Fibroblast of skin of right quadriceps (primary cell): ENCODE measurements at places on chromosomes 2 and 18.
A peak's percentile ranks its signal among the peaks of the same experiment; 100 is the strongest.

GRCh38 chr18:59672235-59672711, 24.9 kb downstream of the CCBE1 start:
- DNase-seq = no peak

DNA sequence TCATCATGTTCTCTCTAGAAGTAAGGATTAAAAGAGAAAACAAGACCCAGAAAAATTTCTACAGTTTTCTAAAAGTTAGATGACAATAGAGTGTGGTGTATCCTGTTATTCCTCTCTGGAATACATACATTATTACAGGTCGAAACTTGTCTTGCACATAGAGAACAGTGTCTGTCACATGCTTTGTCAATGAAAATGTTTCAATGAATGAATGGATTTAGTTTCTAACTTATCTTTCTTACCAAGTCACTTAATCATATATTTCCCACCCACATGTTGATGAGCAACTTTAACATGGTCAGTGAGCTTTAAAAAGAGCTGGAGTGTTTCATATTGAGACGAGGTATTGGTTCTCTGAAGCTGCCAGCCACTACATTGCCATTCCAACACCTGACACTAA, 4.3 kb downstream of the DSG4 start:
- DNase-seq = no peak

DNA sequence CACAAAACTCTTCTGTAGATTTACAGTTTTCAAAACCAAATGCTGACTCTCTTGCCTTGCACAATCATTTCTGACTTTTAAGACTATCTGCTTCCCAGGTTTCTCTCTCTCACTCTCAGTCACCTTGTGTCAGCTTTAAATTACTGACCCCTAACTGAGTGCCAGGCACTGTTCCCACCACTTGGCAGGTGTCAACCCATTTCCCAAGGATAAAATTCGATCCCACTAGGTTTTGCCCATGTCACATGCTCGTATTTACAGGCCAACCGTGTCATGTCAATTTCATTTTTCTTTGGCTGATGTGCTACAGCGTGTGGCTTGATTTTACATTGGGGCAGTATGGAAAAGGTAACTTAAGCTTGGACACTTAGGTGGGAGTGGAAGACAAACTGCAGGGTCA, 26.1 kb upstream of the LMAN1 start:
- DNase-seq = no peak

DNA sequence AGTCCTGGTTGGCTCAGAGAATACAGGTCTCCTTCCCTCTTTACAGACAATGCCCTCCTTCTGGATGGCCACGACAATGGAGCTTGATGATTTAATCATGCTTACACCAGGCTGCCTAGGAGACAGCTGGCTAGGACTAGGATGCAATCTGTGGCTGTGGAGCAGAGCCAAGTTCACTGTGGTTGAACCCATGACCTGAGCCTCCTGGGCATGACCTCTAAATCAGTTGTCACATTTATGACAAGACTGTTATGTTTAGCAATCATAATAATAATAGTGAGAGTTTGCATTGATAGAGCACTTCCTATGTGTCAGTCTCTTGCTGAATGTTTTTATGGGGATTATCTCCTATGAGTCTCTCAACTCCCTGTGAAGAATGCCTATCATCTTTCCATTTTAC, 244.1 kb downstream of the ICOS start:
- DNase-seq = no peak

DNA sequence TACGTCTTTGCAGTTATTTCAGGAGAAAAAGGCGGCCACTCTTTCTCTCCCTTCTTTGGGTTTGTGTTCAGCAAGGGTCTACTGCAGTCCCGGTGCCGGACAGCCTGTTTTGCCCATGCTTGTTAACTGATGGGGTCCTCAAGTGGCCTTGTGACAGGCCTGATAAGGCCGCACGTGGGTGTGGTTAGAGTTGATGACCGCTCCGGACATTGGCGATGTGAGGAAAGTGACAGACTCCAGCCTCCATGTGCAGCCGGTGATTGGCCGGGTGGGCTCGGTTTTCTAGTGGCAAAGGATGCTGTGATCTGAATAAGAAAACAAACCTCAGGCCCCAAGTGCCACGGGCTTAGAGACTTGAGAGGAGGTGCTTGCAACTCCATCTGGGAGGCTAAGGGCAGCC, 15.6 kb downstream of the HPCAL1 start:
- no peak for DNase-seq

DNA sequence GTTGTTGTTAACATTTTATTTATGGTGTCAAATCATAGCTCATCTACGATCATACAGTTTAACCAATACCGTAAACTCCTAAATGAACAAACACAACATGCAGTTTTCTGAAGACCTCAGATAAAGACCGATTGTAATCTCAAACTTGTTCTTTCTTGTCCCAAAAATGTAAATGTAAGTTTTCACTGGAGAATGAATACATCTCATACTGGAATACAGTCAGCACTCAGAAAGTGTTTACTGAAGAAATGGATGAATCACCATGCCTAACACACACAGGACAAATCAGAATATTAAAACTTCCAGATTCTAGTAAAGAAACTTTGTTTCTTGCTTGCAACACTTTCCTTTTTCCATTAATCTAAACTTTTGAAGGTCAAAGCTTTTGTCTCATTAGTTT, 380.5 kb downstream of the DLGAP1 start:
- DNase-seq = no peak

GRCh38 chr2:149627111-149627801, 39.7 kb upstream of the MMADHC start:
- DNase-seq = no peak

DNA sequence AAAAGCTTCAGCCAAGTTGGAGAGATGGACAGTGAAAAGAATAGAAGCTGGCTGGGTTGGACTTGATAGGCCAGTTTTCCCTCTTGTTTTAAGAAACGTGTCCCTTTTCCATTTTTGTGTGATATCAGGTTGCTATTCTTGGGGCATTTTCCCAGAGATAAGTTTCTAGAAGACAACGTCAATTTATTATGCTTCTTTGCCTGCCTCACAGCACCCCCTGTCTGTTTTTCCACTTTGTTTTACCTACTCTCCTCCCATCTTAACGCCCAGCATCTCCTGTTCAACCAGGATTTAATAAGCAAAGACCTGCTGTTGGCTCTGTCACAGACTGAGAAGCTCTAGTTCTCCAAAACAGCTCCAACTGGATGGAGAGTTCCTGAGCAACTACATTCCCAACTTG, 317.8 kb upstream of the ZNF521 start:
- DNase-seq = no peak

GRCh38 chr2:12921321-12921720, 204.6 kb downstream of the TRIB2 start:
- peak; percentile 30 for DNase-seq

DNA sequence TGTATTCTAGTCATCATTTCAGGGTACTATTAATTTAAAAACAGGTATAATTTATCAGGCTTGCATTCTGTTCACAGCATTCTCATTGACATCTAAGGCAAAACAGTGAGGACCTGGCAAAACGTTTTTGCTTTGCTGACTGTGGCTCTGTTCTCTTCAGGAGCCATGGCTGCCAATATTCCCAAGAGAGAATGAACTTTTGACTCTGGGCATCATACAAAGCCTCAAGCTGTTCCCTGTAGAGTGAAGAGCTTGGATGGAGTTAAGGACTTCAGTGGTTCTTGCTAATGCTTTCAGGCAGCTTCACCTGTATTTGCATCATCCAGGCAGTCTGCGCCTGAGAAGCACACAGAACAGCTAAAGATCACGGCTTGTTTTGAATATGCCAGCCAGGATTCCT, 65.9 kb upstream of the CAVIN2 start:
- no peak for DNase-seq

- DNase-seq = no peak
Measured at GRCh38 chr2:96542357-96542977, 5.9 kb downstream of the ARID5A start.

DNA sequence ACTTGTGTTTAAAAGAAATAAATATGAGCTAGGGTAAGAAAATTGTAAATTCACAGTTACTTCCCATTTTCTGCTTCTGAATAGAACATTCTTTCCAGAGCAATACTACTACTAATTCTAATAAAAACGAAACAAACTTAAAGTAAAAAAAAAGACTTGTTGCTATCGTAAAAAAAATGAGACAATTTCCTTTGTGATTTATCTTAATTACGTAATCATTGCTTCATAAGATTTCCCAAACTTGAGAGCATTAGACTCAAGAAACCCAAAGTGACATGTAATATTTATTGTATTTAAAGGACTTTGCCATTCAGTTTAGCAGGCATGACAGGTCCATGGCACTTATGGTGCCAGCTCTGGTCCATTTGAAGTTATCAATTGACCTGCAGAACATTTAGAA, 153.8 kb downstream of the AQP4 start:
- DNase-seq = no peak

DNA sequence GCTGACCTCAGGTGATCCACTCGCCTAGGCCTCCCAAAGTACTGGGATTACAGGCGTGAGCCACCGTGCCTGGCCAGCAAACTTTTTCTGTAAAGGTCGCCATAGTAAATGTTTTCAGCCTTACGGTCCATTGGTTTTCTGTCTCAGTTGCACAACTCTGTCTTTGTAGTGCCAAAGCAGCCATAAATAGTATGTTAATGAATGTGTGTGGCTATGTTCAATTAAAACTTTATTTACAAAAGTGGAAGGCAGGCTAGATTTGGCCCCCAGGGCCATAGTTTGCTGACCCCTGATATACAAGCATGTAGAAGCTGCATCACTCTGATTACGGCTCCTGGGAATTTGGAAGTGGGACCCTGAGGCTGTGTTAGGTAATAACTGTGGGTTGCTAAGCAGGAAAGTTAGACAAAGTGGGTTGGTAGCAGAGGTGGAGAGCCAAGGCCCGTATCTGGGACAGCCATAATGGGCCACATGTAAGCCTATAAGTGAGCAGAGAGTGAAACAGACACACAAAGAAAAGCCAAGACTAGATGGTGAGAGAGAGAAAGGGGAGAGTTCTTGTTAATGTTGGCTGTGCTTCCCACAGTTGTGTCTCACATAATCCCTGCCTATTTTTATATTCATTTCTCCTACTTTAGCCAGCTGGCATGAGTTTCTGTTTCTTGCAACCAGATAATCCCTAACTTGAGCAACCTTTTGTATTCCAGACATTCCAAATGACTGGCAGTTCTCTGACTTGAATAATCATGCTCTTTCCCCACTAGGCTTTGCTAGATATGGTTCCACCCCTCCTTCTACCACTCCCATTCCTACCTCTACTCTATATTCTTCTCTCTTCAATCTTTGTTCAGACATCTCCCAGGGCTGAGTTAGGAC, 223.3 kb upstream of the STON1 start:
- peak; percentile 39 for DNase-seq

DNA sequence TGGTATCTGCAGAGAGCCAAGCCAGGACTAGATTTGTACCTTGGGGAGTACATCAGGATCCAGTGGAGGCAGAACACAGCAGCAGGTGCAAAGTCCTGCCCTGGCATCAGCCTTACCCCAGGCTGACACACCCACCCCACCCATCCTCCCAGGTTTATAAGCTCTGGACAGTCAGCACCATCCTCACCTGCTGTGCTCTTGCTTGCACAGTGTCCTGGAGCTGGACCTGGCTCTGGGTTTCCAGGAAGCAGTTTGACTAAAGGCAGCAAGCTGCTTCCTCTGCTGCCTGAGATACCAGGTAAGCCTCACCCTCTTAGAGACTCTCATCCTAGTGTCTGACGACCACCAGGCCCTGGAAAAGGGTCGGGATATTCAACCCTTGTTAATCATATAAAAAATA, at the start of gene SULT1C3:
Gene SULT1C3, plus strand, starts transcription at position 183 of the 400 bp plus-strand sequence. CDS start 7,227 bp downstream, outside the sequence.
- DNase-seq = no peak

DNA sequence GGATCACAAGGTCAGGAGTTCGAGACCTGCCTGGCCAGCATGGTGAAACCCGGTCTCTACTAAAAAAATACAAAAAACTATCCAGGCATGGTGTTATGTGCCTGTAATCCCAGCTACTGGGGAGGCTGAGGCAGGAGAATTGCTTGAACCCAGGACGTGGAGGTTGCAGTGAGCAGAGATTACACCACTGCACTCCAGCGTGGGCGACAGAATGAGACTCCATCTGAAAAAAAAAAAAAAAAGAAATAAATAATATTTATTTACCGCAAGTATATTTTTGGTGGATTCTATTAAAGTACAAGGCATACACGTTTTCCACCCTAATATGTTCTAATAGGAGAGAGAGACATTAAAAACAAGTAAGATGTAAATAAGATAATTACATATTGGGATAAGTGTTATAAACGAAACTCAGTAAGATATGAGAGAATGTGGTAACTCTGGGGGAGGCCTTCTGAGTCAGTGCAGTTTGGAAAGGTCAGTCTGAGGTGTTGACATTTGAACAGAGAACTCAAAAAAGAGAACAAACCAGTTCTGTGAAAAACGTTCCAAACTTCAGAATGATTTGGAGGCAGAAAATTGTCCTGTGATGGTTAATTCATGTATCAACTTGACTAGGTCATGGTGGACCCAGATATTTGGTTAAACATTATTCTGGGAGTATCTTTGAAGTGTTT, 8.8 kb upstream of the POLI start:
- no peak for DNase-seq

- DNase-seq = no peak
Measured at GRCh38 chr2:238557431-238557830, 130.7 kb downstream of the ASB1 start.

DNA sequence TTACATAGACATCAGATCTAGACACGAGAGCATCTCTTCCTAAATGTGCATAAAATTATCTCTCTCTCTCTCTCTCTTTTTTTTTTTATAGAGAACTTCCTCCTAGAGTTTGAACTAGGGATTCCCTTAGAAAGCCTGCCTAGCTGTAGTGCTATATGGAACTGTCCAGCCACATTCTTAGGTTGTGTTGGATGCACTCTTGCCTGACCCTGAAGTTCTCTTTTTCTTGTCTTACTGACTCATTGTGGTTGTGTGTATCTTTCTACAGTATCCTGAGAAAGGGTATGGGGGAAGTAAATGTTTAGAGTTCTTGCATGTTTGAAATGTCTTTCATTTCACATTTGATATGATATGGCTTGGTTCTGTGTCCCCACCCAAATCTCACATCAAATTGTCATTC, 368.2 kb downstream of the CDH2 start:
- peak; percentile 15 for DNase-seq

DNA sequence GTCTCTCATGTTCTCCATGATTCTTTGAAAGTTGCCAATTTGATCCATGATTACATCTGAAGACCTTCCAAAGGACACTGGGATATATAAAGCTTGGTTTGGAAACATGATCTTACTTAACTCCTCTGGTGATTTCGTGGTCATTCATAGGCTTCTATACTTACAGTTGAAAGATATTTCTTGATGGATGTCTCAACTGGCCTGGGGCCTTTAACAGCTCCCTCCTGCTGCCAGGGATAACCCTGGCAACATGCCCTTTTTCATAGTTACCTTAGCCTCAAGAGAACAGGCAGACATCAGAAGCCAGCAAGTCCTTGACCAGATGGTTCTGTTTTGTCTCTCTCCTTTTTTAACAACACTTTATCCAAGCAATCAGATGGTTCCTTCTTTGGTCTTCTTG, 23.5 kb upstream of the MFF start:
- DNase-seq = no peak

GRCh38 chr2:41933046-41933420, 114.8 kb upstream of the PKDCC start:
- no peak for DNase-seq

DNA sequence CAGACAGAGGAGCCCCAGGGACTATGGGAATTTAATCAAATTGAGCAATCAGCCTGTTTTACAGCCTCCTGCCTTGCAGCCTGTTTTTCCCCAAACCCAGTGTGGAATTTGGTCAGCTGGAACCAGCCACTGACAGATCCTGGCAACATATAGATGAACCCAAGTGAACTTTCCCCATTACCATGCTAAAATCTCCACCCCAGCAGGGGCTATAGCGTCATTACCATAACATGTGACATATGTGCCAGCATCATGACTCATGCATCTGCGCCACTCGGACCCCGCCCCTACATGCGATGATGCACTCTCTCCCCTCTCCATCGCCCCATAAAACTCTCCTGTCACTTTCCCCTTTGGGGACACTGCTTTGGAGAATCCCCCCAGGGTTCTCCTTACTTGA, 17.3 kb upstream of the FEZ2 start:
- peak; percentile 80 for DNase-seq
